ENCODE measurements at places on chromosomes 12 and 14. TPM values are rescaled to one million over a fixed set of nuclear protein-coding genes. Genes with fewer than 3 reads are reported as not detected.

GRCh38 chr12:29004936-29005304 lies 144.2 kb upstream of the FAR2 start:
- no peak for DNase-seq

DNA sequence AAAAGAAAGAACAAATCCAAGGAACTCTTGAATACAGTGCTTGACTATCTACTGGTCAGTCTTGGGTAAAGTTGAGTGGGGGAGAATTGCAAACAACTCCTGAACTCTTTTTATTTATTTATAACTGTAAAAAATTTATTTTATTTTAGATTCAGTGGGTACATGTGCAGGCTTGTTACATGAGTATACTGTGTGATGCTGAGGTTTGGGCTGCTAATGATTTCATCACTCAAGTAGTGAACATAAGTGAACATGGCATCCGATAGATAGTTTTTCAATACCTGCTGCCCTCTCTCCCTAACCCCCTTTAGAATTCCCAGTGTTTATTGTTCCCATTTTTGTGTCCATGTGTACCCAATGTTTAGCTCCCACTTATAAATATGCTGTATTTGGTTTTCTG lies 3.2 kb upstream of the GSG1 start:
- no peak for DNase-seq

Gene RNF212B
- total RNA-seq: not detected

Gene RBP5
- 1.8 TPM for total RNA-seq

Data from tongue (tissue), 3 donors.